Fibroblast of upper back skin (primary cell): ENCODE measurements at places on chromosomes 2 and 18.

GRCh38 chr2:97660044-97660774, 3.6 kb downstream of the ACTR1B start:
- no peak for DNase-seq

GRCh38 chr2:181805228-181806038, 86.1 kb upstream of the ITPRID2 start:
- DNase-seq = peak; percentile 90

DNA sequence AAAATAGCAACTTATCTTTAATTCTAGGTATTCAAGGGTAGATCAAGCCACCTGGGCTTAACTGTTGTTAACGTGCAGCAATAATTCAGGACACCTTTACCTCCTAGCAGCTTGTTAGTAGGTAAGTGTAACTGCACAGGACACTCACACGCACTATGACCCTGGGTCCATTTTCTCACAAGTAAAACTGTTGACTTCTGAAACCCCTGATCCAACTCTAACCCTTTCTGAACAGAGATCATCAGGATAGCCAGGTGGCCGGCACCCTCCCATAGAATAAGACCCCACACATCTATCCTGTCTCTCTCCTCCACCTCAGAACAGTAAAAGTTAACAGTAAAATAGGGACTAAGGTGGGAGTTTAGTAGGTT, 610 bp downstream of the SPC25 start:
- no peak for DNase-seq

DNA sequence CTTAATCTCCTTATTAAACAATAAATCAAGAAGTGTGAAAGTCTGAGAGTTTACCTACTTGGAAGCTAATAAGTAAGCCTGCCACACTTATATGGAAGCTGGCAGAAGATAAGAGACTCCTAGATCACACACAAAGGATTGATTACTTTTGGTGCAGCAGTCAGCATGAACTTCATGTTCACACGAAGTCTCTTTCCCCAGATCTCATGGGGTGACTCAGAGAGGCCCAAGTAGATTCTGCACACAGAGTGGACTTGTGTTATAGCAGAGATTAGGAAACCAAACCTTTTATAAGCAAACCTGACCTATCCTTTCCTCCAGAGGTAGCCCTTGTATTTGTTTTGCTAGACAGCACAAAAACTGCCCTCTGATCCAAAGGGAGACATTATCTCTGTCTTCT, 9.9 kb upstream of the GAREM1 start:
- no peak for DNase-seq

DNA sequence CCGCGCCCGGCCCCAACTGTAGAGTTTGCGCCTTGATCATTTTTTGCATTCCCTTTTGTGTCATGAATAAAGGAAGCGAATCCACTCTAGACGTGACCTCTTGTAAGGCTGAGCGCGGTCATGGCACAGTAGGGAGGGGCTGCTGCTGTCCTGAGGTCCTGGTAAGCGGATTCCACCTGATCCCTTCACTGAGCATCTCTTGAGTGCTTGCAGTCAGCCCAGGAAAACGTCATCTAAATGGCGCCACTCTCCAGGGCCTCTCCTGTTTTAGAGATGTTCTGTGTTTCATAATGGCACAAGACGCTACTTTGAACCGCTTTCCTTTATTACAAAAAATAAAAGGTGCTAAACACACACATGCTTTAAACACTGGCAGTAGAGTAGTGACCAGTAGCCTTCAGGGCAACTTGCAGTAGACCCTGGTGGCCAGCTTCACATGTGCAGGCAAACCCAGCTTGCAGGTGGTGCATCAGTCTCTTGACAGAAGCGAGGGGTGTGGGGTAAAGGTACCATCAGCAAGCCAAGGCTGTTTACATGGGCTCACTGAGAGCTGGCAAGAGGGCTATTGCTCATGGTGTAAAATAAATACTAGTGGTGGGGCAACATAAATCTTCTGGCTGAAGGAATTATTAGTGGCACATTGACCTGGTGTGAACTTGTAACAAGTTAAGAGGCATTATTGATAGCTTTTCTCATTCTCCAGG, 43.0 kb upstream of the ACKR3 start:
- DNase-seq = no peak

GRCh38 chr2:27347641-27348040, 8.9 kb downstream of the GTF3C2 start:
- no peak for DNase-seq

GRCh38 chr2:187187519-187187918, 260.5 kb downstream of the CALCRL start:
- DNase-seq = peak; percentile 9

DNA sequence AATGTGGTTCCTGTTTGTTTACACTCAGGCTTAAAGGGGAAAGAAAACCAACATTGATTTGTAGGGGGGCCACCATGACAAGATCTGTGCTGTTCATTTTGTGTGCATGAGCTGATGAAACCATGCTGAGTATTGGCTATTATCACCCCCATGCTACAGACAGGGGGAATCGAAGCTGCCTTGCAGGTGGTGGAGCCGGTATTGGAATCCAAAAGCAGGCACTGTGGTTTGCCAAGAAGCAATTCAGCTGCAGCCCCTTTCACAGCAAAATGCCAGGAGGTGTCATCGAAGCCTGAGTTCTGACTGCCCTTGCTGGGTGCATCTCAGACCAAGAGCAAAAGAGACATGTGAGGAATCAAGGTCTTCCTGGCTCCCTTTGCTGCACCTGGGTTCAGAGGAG, 221.9 kb downstream of the UXS1 start:
- no peak for DNase-seq

DNA sequence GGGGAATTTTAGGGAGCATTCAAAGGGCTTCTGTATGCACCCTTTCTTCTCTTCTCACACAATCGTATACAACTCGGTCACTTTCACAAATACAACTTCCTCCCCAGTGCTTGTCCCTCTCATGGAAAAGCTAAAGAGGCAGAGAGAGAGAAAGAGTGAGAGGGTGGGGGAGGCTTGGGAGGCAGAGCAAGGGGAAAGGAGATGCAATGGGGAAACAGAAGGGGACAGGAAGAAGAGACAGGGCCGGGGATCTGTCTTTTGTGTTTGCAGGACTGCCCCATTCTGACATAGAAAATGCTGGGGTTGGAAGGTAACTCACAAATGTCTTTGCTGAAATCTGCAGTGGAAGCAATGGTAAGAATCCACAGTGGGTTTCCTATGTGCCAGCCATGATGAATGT, 2.1 kb upstream of the MC2R start:
- DNase-seq = no peak

- DNase-seq = no peak
These were observed 11.6 kb downstream of the CD28 start for GRCh38 chr2:203718087-203718486.

- no peak for DNase-seq
These were observed 24.6 kb upstream of the DNAH6 start for GRCh38 chr2:84491741-84492140.

GRCh38 chr18:72283148-72283925, 260.8 kb downstream of the CBLN2 start:
- no peak for DNase-seq

DNA sequence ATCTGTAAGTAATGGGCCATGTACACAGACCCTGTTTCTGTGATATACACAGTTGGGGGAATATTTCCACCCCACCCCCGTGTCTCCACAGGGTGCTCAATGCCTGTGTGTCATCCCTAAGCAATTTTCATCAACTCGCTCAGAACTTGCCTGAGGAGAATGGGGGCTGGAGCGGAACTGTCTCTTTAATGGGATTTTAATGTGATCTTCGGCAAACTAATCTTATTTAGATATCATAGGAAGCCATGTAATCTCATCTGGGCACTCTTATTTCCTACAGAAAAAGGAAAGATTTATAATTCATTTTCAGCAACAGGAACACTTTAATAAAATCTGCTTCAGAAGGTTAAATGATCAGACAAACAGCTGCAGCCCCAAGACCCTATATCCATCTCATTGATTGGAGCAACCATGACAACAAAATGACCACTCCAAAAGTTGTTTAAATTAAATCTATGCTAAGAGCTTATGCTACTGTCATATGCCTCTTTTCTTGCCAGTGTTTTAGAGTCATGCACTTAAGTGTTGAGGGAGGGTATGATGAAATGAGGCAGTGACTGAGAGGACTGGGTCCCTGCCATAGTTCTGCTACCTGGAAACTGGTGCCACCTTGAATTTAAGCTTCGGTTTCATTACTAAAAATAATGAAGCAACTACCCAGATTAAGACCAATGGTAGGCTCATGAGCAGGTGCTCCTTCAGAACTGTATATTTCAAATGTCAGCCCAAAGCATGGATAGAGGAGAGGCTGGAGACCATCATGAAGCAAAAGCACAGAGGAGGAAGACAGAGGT, 183.1 kb upstream of the DDX18 start:
- no peak for DNase-seq

GRCh38 chr2:22500555-22500935, 884.4 kb upstream of the KLHL29 start:
- no peak for DNase-seq

DNA sequence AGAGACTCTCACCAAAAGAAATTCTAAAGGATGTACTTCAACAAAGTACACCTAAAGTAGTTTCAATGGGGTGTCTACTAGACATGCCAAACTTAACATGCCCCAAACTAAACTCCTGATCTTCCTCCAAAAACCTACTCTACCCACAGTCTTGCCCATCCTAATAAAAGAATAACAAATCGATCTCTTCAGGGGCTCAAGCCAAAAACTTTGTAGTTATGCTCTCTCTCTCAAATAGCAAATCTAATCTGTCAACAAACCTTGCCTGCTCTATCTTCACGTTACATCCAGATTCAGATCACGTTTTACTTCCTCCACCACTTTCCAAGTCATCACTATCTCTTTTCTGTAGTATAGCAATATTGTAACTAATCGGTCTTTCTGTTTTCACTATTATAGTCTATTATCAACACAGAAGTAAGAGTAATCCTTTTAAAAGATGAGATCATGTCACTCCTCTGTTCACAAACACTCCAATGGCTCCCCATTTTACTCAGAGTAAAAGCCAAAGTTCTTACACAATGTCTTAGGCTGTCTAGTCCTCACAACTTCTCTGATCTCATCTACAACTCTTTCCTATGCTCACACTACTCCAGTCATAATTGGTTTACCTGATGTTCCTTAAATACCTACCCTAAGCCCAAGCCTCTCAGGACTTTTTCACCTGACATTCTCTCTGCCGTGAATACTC, 79.9 kb downstream of the THADA start:
- DNase-seq = no peak

DNA sequence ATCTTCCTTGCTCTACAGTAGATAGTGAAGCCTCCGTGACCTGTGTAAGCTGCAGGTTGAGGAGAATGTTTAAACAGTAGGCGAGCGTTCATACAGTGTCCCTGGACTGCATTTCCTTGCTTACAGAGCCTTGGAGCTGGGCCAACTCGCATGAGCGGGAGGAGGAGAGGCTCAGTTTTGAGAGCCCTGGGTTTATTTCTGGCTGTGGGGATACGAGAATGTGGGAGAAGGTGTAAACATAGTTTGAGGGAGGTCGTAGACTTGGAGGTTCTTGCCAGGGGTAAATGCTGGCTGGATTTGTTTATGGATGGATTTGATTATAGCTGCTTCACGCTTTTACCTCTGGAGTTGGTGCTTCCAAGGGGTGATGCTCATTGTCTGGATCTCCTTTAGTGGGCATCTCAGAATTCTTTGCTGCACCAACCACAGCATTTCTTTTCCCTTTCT, 20.8 kb downstream of the CRIM1 start:
- DNase-seq = peak; percentile 81

DNA sequence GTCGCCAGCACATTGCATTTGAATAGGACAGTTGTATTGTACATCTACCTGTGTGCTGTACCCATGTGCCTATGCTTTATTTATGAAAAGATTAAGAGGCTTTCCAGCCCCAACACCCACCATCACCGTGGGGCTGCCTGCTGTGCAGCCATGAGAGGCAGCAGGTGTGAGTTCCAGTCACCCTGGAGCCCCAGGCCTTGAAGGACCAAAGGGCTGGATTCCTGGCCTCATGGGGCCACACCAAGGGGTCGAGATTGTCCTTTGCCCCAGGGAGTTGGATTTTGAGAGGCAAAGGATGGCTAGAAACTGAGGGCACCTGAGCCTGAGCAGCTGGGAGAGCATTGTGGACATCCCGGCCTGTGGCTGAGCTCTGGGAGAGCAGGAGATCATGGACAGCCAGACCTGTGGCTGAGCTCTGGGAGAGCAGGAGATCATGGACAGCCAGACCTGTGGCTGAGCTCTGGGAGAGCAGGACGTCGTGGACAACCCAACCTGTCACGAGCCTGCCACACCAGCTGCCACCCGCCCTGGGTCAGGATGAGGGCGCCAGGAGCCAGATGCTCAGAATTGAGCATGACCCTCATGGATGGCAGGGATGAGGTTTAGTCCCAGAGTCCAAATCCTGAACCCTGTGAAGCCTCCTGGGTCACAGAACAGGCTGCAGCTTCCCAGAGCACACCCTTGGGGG, 182.5 kb upstream of the RAB6C start:
- no peak for DNase-seq

DNA sequence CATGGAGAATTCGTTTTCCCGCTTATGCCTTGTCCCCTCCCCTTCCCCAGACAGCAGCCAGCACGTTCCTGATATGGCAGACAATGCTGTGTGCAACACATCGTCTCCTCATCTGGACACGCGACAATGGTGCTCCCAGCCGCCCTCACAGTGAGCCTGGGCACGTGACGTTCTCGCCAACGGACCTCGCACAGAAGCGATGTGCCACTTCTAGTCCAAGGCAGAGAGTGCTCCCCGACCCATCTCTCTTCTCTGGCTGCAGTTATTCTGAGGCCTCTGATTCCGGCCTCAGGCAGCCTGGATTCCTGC, 505.4 kb downstream of the EIPR1 start:
- DNase-seq = no peak

DNA sequence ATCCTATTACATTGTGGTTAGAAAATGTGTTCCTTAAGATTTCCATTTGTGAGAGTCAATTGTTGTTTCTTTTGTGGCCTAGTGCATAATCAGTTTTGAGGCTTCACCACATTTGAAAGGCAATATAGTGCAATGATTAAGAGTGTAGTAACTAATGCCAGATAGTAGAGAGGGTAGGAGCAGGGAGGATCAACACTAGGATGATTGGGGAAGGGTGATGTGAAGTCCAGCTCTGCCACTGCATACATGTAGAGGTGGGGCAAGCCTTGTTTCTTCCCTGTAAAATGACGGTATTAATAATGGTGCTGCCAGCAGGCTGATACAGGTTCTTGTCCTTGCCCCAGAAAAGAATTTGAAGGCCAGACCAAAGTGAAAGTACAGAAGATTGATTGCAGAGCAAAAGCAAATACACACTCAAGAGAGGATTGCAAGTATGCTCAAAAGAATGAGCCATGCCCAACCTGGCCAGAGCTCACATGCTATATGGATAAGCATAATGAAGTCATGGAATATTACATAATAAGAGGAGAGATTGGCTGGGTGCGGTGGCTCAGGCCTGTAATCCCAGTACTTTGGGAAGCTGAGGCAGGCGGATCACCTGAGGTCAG, 8.0 kb downstream of the SP100 start:
- peak; percentile 30 for DNase-seq
